ENCODE measurements at places on chromosomes 4 and X. TPM values are rescaled to one million over a fixed set of nuclear protein-coding genes. Genes with fewer than 3 reads are reported as not detected.

MID1 gene
- 63.0 TPM for total RNA-seq

CDX4 gene
- not detected for total RNA-seq

WDFY3 gene
- total RNA-seq: 59.7 TPM

QRFPR gene
- total RNA-seq: not detected

CENPVL2 gene
- total RNA-seq: not detected

Data from IMR-90 (cell line).